Iris pigment epithelial cell (primary cell): ENCODE measurements at places on chromosomes 6 and 20.

DNA sequence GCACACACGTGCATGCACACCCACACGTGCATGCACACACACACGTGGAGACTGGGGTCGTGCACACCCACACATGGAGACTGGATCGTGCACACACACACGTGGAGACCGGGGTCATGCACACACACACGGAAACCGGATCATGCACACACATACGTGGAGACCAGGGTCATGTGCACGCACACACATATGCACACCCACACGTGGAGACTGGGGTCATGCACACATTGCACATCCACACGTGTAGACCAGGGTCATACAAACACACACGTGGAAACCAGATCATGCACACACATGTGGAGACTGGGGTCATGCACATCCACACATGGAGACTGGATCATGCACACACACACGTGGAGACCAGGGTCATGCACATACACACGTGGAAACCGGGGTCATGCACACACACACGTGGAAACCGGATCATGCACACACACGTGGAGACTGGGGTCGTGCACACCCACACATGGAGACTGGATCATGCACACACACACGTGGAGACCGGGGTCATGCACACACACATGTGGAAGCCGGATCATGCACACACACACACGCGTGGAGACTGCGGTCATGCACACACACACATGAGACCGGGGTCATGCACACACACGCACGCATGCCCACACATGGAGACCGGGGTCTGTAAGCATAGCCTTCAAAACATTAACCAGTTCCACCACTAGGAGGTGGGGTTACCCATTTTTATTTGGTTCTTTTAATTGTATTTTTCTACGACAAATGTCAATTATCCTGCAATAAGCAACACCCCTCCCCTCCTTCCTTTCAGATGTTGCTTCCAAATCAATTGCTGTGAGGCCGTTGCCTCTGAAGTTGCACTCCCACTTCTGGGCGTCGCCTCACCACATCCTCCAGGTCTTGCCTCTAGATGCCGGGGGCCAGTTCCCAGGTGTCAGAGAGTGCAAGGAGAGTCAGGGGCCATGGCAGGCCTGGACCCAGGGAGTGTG lies 95.8 kb downstream of the TMEM242 start:
- DNase-seq: no peak

- DNase-seq: no peak
Observed at GRCh38 chr6:142545147-142545546, 243.3 kb downstream of the ADGRG6 start.

DNA sequence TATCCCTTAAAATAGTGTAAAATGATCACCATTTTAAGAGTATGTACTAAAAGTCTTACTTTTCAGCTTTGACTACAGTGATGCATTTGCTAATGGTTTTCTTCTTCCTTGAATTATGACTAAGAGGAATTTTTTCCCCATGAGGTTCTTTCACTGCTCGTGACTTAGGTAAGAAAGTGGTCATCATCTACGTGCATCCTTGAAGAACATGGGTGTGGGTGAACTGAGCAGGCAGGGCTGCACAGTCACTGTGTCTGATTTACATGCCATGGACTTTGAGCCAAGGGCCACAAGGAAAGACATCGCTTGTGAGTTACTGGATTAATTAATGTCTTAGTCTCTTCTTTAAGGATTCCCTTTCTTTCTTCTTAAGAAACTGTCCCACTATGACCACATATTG lies 33.3 kb downstream of the NQO2 start:
- DNase-seq: peak; percentile 47

DNA sequence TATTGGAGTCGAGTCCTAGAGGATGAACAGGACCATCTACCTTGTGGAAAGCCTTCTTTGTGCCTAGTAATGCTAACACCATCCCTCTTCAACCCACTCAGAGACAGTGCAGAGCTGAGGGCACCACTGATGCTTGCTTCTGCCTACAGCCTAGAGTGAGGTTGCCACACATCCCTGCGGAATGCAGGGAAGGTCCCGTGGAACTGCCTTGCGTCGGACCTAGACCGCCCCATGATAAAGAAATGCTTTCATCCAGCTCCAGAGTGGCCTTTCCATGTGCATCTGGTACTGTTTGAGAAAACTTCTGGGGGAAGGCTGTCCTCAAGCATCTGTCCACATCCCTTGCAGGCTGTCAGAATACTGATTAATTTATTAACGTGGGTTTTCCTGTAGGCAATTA lies 168.4 kb downstream of the PHACTR1 start:
- no peak for DNase-seq

GRCh38 chr20:62433658-62434497 lies 6.5 kb upstream of the RBBP8NL start:
- DNase-seq: no peak
